ENCODE measurements at places on chromosomes 7 and 10.

DNA sequence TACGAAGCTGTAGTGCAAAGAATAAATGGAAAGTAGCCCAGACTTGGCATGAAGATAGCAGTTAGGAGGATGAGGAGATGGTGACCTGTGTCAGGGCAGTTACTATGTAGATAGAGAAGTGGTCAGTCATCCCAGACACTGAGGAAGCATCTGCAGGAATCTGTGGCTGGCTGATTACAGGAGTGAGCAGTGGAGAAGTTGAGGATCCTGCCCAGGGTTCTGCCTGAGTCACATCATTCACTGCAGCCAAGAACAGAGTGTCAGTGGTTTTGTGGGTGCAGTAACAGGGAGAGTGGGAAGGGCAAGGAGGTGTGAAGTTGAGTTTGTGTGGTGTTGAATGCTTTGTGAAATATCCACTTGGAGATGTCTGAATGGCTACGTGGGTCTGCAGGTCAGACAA is 676.4 kb upstream of the NRP1 start:
- no peak for DNase-seq

DNA sequence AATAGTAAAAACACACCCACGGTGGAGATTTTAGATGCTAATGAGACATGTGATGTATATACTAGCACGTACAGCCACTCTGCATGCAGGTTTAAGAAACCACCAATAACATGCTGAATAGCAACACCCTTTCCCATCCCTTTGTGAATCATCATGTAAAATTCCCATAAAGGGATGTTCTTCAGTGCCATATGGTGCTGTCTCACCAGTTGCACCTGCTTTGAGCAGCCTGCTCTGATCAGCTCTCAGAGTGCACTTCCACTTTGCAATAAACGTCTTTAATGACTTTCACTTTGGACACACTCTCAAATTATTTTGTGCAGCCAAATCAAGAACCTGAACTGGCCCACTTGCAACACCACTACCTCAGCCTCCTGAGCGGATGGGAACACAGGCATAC is 615.0 kb downstream of the ANKRD7 start:
- no peak for DNase-seq

- DNase-seq: no peak
These were observed 178.0 kb upstream of the GLI3 start for GRCh38 chr7:42414941-42415505.

DNA sequence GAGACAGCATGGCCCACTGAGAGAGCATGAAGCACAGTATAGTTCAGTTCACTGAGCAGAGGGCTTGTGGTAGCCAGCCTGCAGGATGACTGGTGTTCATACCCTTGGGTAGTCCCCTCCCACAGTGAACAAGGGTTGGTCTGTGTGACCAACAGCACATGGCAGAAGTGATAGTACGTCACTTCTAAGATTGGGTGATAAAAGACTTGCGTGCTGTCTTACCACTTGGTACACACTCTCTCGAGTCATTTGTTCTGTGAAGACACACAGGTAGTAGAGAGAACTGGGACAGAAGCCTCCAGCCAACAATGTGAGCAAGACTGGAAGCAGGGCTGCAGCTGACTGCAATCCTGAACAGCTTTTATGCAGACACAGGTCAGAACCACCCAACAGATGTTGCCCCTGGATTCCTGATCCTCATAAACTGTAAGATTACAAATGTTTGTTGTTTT is 14.6 kb downstream of the EPC1 start:
- no peak for DNase-seq
